ENCODE measurements at places on chromosomes 7 and 10. TPM values are rescaled to one million over a fixed set of nuclear protein-coding genes. Genes with fewer than 3 reads are reported as not detected.

DNA sequence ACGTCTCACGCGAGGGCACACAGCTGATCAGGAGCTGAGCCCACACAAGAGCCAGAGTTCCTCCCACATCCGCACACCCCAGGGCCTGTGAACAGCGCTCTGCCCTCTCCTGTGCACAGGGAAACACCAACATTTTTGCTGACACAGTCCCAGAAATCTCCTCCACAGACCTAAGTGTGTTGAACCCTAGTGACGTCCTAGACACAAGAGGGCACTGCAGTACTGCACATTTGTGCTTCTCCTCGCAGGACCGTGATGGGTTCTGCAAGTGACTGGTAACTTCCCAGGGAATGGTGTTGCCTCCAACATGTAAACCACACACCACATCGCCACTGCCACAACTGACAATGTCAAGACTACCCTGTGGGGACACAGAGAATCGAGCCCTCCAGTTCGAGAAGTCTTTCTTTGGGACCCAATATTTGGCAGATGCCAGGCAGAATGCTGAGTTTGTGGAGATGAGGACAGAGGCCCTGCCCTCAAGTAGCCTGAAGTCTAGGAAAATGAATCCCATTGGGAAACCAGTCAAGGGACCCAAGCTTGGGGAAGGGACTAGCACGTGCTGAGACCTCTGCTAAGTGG, 170.3 kb downstream of the PAXIP1 start:
- no peak for DNase-seq

The RTKN2 gene
- 0.29 TPM for total RNA-seq

The NFKB2 gene
- total RNA-seq = 88.4 TPM

DNA sequence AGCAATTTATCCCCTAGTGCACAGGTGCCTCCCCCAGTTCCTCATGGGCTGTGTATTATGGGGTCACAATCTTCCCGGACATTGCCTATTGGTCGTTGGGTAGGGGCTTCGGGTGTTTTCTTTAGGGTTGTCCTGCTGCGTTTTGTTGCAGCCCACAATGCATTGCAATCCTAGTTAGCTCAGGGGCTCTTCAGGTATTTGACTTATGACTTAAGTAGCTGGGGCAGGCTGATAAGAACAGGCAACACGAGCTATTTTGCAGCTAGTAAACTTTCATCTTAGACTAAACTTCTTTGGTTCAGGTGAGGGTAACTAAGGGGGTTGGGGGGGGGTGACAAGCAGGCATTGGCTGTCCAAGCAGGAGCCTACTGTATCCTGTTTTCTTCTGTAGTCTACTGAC, 158.5 kb downstream of the TPST1 start:
- DNase-seq = no peak

- DNase-seq = no peak
Observed at GRCh38 chr10:110852947-110853346, 18.8 kb upstream of the PDCD4 start.

The STRA8 gene
- not detected for total RNA-seq

DNA sequence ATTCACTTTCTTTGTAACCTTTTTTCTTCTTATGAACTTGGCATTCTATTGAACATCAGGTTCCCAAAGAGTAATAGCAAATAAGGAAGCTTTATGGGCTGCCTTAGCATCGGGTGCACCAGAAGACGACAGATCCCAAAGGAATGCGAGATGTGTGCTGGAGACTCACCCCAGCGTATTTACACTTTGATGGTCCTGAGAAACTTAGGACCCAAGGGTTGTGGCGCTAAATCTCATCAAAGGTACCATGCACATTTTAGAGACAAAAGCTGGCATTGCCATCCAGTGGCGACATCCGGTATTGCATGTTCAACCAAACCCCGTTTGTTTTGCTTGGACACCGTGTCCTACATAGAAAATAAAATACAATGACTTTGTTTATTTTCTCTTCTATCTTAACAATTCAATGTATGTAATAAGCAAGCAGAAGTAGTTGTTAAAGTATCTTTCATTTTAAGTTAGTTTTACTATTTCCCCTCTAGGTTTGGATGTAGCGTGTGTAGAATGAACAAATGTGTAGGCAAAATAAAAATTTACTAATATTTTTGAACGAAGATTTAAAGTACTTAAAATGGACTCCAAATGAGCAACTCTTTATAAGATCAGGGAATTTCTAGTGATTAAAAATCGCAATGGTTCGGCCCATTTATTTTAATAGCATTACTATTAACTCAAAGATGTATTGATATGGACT, 1154.8 kb downstream of the GATA3 start:
- DNase-seq = peak; percentile 65

- no peak for DNase-seq
Observed at GRCh38 chr7:149006345-149006725, 22.0 kb downstream of the PDIA4 start.

DNA sequence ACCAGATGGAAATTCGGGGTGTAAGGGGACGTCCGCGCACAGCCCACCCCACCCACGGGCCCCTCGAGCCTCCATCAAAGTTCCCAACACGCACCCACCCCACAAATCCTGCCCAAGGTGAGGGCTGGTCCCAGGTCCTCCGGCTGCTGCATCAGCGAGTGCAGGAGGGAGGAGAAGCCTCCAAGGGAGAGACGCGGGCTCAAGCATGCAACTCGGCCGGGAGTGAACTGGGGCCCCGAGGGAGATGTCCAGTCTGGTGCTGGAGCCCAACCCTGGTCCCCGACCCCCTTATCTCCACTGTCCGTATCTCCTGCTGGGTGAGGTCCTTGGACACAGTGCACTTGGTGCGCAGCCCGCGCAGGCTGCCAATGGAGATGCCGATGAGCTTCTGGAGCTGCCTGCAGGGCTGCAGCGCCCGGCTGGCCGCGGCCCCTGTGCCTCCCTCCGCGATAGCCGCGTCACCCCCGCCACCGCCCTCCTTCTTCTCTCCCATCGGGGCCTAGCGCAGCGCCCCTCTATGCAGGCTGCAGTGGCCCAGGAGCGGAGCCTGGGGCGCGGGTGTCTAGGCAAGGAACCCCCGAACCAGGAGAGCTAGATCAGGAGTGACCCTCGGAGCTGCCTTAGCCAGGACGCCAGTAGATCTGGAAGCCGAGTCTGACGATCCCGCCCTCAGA, 489.2 kb downstream of the ZNF33B start:
- DNase-seq = no peak

DNA sequence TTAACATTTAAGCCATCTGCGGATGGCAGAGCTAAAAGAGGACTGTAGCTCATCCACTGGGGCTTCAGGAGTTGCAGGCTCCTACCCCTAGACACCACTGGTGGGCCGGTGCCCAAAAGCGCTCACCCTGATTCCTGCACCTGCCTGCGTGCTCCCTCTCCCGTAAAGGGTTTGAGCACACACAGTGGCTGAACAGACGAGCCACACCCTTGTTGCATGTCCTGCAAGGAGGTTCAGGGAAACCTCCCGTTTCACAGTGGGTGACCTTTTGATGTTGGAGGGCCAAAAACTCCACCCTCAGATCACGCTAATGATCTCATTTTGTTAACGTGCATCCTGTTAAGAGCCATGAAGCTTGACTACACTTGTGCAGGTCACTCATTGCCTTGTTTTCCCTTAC, 37.9 kb downstream of the SYPL1 start:
- DNase-seq = no peak

The NAPEPLD gene
- total RNA-seq = 4.7 TPM

The TLL2 gene
- 4.0 TPM for total RNA-seq

The PLAC9 gene
- not detected for total RNA-seq

- DNase-seq = no peak
Observed at GRCh38 chr7:25854608-25855497, 297.1 kb upstream of the NFE2L3 start.

The GPR26 gene
- total RNA-seq = not detected

DNA sequence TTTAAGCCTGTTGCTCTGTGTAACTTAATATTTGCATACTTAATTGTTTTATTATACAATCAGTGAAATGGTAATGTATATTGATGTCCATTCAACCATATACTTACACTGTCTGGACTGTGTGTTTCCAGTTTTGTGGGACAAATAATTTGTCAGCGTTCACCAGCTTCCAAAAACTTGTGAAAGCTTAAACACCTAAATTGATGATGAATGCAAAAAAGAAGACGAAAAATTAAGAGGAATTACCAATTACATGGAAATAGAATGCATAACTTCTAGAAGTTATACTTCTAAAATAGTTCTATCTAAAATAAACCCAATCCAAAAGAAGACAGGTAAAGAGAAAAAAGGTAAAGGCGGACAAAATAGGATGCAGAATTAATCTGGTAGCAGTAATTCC, 155.0 kb upstream of the FZD1 start:
- DNase-seq = no peak

The CFAP58 gene
- total RNA-seq = 1.7 TPM

- DNase-seq = no peak
Observed at GRCh38 chr10:68625316-68625921, 65.3 kb downstream of the TET1 start.

The PEX1 gene
- 11.1 TPM for total RNA-seq

The HOXA10 gene
- total RNA-seq = 10.3 TPM

DNA sequence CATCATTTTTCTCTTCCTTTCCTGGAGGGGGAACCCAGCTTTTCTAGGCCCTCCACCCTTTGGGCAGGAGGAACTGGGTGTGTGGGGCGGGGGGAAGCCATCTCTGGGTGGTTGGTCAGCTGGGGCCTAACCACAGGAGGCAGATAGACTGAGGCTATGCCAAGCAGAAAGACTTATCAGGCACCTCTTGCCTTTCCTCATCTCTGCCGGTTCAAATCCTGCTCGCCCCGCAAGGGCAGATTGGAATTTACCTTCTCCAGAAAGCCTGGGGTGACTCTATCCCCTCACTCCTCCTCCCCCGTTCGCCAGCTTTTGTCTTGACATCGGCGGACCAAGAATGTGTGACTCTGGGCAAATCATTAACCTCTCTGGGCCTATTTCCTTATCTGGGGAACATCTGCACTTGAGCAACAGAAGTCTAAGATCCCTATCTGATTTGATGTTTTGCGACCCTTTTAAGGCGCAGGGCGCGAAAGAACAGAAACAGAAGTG, 584 bp upstream of the GARS1 start:
- DNase-seq = no peak

- DNase-seq = no peak
Observed at GRCh38 chr7:14252458-14252857, 263.0 kb upstream of the ETV1 start.

DNA sequence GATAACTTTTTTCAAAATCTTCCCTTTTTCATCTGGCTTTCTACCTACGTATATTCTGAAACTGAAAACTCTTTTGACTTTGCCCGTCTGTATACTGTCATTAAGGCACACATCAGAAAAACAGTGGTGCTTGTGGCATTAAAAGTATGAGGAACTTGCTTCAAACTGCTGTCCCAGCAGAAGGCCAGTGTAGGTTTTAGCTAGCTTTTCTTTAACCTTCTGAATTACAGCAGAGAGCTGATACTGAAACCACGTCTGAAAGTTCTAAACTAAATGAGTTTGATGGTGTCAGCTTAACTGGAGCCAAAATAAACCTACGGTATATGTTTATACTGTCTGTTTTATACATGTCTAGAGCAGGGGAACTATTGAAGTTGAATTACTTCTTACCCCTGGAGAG, 283.4 kb downstream of the TFEC start:
- DNase-seq = no peak

The CFAP69 gene
- total RNA-seq = 0.88 TPM

DNA sequence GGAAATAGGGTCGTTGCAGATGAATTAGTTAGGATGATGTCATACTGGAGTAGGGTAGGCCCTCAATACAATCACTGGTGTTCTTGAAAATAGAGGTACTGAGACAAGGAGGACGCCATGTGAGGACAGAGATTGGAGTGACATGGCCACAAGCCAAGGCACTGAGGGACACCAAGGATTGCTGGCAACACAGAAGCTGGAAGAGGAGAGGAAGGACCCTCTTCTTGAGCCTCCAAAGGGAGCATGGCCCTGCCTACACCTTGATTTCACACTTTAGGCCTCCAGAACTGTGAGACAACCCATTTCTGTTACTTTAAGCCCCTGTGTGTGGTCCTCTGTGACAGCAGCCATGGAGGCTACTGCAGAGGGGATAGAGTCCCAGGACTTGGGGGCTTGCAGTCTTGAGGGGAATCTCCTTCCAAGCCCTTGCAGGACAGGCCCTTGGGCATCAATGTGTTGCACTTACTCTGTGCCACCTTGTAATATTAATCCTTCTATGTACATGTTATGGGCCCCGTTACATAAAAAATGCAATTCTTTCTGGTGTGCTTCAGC, 3.7 kb upstream of the AOC1 start:
- no peak for DNase-seq
